Transverse colon (tissue), 4 donors: ENCODE measurements at places on chromosomes 6 and 20. TPM values are rescaled to one million over a fixed set of nuclear protein-coding genes. Genes with fewer than 3 reads are reported as not detected.
A peak's percentile ranks its signal among the peaks of the same experiment; 100 is the strongest.

GRCh38 chr6:139254196-139254595 is 37.6 kb downstream of the TXLNB start:
- no peak for DNase-seq

DNA sequence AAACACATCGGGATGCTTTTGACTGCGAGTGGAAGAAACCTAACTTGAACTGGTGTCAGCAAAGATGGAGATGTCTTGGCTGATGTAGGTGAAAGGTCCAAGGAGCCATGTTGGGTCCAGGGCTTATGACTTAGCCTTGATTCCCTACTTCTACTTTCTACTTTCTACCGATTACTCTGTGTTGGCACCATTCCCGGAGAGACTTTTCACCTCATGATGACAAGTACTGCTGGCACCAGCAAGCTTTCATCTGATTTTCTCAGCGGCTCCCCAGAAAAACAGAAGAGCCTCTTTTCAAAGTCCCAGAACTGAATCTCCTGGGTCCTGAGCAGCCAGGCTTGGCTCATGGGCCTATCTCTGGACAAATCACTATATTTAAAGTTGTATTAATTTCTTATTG is 4.9 kb upstream of the EDN3 start:
- no peak for DNase-seq

GRCh38 chr6:112149236-112149635 is 61.8 kb downstream of the FAM229B start:
- no peak for DNase-seq

DNA sequence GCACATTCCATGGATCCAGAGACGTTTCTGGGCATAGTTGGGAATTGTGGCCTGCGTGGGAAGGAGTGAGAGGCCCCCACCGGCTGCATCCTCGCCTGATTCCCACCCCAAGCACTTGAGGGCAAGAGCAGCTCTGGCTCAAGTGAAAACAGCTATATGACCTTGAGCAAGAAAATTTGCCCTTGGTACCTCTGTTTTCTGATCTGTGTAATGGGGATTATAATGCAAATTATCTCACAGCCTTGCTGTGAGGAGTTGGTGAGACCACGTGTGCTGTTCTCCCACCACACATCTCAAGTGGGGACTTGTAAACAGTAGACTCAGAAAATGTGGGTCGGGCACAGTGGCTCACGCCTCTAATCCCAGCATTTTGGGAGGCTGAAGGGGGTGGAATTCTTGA is 602 bp downstream of the TGM6 start:
- no peak for DNase-seq

DNA sequence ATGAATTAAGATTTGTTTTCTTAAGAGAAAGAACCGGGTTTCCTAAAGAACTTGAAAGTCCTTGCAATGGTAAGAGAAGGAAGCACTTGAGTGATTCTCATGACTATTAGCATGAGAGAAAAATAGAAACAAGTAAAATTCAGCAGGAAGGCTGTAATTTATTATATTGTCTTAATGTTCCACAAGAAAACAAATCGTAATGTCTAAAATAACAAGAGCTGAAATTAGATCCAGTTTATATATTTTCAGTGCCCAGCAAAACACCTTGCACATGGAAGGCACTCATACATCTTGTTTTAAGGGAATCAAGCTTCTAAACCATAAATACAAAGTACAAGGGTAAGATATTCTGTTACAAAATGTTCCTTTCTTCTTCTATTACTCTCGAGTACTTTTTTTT is 229.4 kb upstream of the PLN start:
- DNase-seq, result no peak

- peak; percentile 39 for DNase-seq
These were observed 40.6 kb downstream of the ISM1 start for GRCh38 chr20:13261460-13262301.

DNA sequence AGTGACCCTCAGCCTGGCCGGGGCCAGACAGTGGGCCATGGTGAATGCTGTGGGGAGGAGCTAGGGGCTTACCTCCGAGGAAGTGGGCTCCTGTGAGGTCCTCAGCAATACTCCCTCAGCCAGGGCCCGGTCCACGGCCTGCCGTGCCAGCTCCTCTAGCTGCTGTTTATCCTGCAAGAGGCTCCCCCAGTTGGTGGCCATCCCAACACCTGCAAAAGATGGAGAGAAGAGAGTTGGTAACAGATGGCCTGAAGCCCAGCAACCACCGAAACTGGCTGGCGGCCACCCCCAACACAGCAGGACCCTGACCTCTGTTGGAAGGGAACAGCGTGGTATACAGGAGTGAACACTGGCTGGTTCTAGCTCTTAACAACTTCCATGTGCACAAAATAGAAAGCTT is 4.0 kb downstream of the GSS start:
- peak; percentile 30 for DNase-seq

GRCh38 chr6:158813032-158813431 is 6.1 kb downstream of the EZR start:
- no peak for DNase-seq

DNA sequence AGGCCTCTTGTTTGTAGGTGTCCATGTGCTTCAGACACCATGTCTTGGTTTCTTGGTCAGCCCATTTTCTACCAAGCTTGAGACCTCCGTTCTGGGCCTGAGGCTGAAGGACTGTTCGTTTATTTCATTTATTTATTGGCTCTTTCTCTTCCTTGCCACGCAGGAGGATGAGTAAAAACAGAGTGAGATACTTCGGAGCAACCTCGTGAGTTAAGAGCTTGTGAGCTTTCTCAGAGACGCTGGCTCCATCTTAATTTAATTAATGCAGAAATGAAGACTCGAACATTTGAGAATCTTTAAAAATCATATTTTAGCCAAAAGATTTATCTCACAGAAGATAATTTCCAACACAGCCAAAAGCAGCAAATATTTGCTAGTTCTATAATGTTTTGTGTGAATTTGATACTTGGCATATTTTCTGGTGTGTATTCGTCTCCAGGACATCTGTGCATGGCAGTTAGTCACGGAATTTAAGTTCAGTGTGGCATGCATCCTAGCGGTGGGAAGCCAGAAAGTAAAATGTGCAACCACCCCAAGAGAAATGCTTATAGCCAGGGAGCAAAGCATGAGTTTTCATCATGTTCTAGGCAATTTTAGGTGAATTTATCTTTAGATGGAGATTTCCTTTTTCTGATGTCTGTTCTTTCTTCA is 76.0 kb downstream of the THBS2 start:
- DNase-seq, result no peak

DNA sequence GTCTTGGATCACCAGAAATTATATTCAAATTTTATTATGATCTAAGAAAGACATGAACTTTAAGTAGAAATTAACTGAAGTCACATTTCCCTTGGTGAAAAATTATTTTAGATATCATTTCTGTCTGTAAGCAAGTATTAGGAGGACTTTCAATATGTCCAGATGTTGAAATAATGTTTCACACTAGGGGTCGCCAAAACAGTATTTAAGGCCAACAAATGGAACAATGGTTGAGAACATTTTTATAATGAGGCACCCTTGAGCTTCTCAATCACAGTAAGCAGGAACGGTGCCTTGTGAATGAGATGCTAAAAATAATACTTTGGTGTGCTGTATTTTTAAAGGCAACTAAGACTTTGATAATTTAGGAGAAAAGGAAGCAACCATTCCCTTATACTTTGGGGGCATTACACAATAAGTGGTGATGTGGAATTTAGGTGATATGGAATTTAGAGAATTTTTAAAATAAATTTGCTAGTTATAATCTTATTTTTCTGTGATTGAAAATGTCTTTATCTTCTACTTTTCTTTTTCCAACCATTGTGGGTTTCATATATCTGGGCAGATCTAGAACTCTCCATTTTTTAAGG is 9.6 kb upstream of the SF3B5 start:
- no peak for DNase-seq

- DNase-seq, result no peak
These were observed 628.3 kb downstream of the MMUT start for GRCh38 chr6:48834706-48835105.

- no peak for DNase-seq
These were observed 347.7 kb downstream of the PRKN start for GRCh38 chr6:162379757-162380409.

DNA sequence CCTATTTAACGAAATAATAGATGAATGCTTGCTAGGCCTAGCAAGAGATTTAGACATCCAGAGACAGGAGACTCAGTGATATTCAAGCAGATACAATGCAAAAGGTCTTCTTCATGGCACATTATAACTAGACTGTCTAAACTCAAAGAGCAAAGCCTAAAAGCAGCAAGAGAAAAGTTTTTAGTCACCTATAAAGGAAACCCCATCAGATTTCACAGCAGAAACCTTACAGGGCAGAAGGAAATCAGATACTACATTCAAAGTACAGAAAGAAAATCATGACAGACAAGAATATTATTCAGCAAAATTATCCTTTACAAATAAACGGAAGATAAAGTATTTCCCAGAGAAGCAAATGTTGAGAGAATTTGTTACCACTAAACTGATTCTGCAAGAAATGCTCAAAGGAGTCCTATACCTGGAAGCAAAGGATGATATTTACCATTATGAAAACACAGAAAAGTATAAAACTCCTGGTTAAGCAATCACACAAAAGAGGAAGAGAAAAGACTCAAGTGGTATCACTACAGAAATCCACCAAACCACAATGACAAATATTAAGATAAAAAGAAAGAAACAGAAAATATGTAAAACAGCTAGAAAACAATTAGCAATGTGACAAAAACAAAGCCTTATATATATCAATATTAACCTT is 333.7 kb downstream of the MEI4 start:
- no peak for DNase-seq

GRCh38 chr6:91669871-91670268 is 1083.0 kb upstream of the MAP3K7 start:
- DNase-seq, result no peak

- no peak for DNase-seq
These were observed 124.9 kb upstream of the NRN1 start for GRCh38 chr6:6131492-6132109.

DNA sequence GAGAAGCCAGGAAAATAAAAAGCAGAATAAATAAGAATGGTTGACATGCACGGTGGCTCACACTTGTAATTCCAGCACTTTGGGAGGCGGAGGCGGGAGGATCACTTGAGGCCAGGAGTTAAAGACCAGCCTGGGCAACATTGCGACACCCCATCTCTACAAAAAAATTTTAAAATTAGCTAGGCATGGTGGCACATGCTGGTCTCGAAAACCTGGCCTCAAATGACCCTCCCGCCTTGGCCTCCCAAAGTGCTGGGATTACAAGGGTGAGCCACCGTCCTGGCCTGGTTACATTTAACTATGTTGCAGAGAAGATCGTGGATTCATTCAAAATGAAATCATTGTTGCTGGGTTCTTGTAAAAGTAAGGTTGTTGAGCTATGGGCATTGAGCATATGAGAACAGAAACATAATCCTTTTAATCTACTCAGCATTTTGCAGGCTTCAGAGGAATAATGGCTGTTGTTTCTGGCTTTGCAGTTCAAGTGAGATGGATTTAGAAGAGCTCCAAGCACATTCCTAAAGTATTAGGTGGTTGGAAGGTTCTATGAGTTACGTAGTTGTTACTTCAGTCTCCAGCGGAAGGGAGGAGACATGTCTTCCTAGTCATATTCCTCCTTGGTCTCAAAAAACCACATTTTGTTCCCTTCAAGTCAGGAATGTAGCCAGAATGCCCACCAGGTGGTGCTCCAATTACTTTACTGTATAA is 45.6 kb upstream of the RAB23 start:
- peak; percentile 50 for DNase-seq

DNA sequence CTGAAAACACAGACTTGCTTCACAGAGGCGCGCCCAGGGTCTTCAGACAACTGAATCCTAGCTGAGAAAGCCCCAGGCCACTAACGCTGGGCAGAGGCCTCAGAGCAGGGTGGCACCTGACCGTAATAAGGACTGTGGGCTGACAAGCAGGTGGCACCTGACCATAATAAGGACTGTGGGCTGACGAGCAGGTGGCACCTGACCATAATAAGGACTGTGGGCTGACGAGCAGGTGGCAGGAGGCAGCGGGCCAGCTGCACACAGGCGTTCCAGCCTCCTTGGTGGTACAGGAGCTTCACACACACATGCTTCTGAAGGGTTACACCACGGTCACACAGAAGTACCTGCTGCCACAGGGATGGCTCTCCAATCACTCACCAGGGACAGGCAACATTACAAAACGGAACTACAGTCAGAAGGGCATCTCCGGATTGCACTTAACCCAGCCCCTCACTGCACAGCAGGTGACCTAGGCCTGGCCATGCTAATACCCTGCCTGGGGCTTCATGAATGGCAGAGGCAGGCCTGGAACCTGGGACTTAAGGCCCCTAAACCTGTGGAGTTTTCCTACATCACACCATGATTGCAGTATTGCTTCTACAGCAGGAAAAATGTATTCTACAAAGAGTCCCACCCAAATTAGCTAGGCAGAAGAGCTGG is 50.8 kb downstream of the PSMG4 start:
- DNase-seq, result no peak

- no peak for DNase-seq
These were observed 35.2 kb downstream of the ALDH5A1 start for GRCh38 chr6:24529985-24530384.

DNA sequence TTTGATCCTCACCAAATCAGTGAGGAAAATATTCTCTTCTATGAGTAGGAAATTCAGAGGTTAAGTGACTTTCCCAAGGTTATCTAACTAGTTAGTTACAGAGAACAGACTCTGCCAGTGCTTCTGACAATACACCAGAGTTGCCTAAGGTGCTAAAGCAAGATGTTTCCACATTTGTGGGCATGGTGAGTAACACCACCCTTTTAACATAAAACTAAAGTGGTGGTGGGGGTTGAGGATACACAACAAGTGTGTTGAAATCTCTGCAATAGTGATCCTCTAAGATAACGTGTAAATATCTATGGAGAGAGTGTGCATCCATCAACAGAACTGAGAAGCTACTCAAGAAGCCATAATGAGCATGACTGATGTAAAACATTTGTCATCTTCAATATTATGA is 11.7 kb downstream of the VNN2 start:
- no peak for DNase-seq

DNA sequence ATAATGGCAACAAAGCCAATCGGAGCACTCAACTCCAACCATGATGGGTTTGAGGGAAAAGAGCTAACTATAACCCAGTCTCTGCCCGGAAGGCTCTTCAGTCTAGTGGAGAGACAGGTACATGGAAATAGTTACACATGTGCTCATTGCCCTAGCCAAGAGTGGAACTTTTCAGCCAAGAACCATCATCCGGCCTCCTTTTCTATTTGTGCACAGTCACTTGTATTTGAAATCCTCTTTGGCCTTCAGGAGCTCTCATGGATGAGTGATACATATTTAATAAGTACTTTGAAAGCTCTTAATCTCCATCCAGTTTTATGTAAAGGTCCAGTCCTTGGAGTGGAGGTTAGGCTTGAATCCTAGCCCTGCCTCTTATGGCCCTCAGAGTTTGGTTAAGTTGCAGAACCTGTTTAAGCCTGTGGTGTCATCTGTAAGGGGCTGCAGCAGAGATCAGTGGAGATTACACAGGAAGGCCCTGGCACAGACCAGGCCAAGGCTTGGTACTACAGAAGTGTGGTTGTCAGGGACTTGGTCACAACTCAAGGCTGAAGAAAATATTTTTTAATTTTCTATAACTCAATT is 72.3 kb upstream of the SMLR1 start:
- no peak for DNase-seq

Gene SLC22A23
- 96.1 TPM for total RNA-seq

Gene ERVFRD-1
- not detected for total RNA-seq

Gene KHDC1L
- total RNA-seq, result not detected

Gene FOXF2
- 45.2 TPM for total RNA-seq

Gene PAX1
- not detected for total RNA-seq

Gene COL11A2
- total RNA-seq, result not detected
